ENCODE measurements at places on chromosomes 7 and 10. TPM values are rescaled to one million over a fixed set of nuclear protein-coding genes. Genes with fewer than 3 reads are reported as not detected.

Gene COL1A2
- total RNA-seq, result 0.52 TPM

Gene PRPS1L1
- total RNA-seq, result 0.31 TPM

Gene EPHB6
- 8.3 TPM for total RNA-seq

Gene PTN
- total RNA-seq, result not detected

Gene UCMA
- not detected for total RNA-seq

Gene TEX47
- total RNA-seq, result not detected

Measured in mononuclear cell (primary cell).